ENCODE measurements at places on chromosomes 3 and 15.

- DNase-seq = no peak
Observed at GRCh38 chr3:41715376-41715775, 246.5 kb downstream of the ULK4 start.

GRCh38 chr3:191253089-191253799 lies 54.2 kb downstream of the OSTN start:
- no peak for DNase-seq

DNA sequence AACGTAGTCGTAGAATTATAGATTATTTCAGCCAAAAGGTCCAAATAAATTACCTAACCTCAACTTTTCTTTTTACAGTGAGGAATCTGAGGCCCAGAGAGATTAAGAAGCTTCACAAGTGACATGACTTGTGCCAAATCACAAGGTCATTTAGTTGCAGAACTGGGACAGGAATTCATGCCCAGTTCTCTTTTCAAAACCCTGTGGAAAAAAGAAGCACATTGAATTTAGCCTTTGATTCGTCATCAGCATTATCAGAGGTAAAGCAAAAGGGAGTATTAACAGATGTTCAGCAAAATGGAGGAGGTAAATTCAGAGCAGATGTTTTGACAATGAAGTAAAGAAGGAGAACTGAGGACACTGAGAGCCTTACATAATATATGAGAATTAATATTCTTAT lies 4.5 kb downstream of the SERPINI2 start:
- DNase-seq = no peak

DNA sequence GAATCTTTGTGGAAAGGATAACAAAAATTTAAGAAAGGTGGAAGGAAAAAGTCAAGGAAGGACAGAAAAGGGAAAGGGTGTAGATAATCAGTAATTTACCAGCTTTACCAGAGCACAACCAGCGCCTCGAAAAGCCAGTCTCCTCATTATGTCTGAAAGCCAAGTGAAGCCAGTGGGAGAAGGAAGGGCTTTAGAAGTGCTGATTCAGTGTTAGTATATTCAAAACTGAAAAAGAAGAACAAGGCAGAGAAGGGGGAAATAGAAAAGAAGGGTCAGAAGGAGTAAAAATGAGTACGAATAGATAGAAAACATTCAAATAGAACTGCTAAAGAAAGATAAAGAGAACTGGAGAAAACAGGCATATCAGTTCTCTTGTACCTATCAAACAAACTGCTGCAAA lies 4.1 kb downstream of the PBRM1 start:
- DNase-seq = no peak

DNA sequence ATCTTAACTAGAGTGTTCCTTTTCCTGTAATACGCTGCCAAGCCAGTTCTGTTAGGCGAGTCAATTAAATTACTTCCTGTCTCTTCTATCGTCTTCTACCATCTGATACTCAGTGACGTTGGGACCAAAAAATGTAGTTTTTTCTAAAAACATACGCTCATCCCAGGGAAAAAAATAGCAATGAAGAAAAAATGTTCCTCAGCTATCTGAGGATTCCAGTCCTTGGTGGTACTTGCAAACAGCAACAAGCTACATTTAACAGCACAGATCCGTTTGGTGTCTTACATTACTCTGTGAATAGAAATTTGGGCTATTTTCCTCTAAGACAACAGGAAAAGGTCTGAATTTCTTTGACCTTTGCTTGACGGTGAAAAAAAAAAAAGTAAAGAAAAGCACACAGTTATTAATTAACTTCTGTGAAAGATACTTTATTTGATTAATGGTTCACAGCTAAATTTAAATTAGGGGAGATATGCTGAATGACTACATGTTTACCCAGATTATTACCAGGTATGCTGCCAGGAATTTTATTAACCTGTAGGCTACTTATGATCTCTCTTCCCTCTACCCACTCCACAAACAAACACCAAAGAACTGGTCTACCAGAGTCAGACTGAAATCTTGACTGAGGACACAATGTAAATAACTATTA lies 254.4 kb upstream of the ZPLD1 start:
- DNase-seq = no peak

- DNase-seq = no peak
Observed at GRCh38 chr15:35624881-35625280, 78.9 kb upstream of the DPH6 start.

GRCh38 chr15:63708126-63708772 lies 111.1 kb downstream of the FBXL22 start:
- DNase-seq = no peak

GRCh38 chr15:75065467-75065850 lies 42.1 kb downstream of the PPCDC start:
- no peak for DNase-seq

GRCh38 chr3:65193531-65193930 lies 505.7 kb upstream of the ADAMTS9 start:
- DNase-seq = no peak

- no peak for DNase-seq
Observed at GRCh38 chr3:1513662-1514061, 420.8 kb downstream of the CNTN6 start.

DNA sequence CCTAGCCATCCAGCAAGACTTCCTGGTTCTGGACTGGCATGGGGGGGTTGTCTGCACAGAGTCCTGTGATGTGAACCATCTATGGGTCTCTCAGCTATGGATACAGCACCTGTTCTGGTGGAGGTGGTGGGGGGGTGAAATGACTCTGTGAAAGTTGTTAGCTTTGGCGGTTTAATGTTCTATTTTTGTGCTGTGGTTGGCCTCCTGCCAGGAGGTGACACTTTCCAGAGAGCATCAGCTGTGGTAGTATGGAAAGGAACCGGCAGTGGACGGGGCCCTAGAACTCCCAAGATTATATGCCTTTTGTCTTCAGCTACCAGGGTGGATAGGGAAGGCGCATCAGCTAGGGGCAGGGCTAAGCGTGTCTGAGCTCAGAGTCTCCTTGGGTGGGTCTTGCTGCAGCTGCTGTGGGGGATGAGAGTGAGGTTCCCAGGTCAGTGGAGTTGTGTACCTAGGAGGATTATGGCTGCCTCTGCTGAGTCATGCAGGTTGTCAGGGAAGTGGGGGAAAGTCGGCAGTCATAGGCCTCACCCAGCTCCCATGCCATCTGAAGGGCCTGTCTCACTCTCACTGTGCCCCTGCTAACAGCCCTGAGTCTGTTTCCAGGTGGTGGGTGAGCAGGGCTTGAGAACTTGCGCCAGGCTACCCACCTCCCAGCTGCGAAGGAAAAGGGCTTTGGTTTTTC lies 7.1 kb upstream of the LARS2 start:
- DNase-seq = no peak

DNA sequence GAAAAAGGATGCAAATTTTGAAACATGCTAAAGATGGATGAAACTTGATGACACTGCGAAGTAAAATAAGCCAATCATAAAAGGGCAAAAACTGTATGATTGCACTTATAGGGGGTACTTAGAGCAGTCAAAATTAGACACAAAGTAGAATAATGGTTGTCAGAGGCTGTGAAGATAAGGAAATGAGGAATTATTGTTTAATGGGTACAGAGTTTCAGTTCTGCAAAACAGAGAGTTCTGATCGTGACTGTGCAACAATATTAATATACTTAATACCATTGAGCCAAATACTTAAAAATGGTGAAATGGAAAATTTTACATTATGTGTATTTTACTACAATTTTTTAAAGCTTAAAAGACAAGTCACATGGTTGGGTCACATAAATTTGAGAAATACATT lies 35.1 kb downstream of the UBE3A start:
- DNase-seq = no peak

- no peak for DNase-seq
Observed at GRCh38 chr15:49946681-49947080, 172.4 kb downstream of the ATP8B4 start.

GRCh38 chr3:71695000-71695482 lies 30.2 kb downstream of the EIF4E3 start:
- peak; percentile 79 for DNase-seq

DNA sequence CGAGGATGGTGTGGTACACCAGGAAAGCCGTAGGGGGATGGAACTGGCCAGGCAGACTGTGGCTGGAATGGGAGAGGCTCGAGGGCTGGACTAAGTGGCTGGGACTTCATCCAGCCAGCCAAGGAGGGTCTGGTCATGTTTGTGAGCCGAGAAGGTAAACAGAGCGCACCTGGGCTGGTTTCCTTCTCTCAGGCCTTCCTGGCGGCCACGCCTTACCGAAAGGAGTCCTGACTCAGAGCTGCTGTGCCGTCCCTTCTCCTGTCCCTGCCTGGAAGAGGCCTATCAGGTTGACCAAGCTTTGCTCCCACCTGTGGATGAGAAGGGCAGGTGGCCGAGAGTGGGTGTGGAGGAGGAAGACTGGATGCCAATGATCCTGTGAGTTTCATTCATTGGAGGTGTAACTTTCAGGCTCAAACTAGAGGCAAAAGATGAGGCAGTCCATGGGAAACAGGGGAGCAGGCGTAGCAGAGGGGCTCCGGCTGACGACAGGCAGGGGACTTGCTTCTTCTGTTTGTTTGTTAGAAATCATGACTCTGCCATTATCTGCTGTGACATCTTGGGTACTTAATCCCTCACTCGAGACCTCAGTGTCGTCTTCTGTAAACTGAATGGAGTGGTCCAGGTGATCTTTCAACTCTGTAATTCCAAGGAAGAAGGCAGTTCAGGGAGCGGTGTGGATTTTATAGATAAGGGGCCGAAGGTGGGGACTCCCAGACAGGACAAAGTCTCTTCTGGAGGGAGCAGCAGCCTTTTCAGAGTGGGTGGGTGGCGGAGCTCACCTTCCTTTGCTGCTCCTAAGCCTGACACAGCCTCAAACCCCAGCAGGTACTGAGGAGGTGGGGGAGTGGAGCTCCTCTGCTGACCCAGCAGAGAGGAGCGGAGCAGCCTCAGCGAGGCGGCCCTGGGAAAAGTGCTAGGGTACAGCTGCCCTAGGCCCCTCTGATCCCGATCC lies 71.8 kb upstream of the GATM start:
- no peak for DNase-seq

- DNase-seq = no peak
Observed at GRCh38 chr3:42165211-42165610, 74.1 kb downstream of the TRAK1 start.

DNA sequence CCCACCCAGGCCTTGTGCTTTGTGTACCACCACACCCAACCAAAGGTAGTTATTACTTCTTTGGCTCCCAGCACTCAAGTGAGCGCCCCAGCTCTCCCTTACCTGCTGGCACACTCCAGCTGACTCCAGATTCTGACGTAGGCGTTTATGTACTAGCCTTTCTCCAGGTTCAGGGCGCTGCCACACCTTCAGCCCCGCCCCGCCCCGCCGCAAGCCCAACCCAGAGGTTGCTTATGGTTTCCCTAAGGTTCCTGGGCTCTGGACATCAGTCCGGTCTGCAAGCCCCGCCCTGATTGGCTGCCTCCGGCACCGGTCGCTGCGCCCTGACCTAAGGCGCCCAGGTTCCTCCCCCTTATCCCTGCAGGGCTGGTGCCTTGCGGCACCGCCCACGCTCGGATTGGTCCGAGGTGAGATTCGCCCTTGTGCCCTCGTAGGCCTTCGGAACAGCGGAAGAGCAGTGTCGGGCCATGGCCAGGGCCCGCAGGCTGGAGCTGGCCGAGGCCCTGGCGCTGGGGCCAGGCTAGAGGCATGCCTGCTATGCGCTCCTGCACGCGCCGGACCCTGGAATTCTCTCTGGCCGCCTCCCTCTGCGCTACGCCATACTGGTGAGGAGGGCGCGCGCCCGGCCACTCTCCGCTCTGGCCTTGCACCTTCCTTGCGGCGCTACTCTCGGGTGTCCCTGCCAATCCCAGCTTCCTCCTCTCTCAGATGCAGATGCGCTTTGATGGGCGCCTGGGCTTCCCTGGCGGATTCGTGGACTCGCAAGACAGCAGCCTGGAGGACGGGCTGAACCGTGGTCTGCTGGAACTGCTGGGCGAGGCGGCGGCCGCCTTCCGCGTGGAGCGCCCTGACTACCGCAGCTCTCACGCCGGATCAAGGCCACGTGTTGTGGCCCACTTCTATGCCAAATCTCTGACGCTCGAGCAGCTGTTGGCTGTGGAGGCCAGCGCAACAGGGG lies 19.8 kb upstream of the NUDT16 start:
- DNase-seq = no peak

DNA sequence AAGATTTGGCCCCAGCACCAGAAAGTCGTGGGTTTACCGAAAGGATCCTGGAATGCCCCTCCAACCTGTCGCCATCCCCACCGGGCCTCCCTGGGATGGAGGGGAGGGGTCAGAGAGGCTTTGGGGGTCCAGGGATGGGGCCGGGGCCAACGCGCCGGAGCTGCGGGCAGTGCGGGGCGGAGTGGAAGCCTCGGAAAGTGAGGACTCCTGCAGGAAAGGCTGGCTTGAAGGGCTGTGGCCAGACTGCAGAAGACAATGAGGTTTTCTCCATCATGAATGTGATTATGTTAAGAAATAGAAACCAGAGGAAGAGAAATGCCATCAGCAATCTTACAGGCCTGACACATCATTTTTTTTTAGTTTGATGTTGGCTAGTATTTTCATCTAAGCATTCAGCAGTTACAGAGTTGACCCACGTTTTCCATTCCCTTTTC lies 738 bp downstream of the YEATS2 start:
- DNase-seq = peak; percentile 23

- DNase-seq = no peak
Observed at GRCh38 chr3:143288944-143289343, 169.4 kb downstream of the CHST2 start.

- no peak for DNase-seq
Observed at GRCh38 chr3:157578181-157578580, 75.0 kb upstream of the VEPH1 start.

DNA sequence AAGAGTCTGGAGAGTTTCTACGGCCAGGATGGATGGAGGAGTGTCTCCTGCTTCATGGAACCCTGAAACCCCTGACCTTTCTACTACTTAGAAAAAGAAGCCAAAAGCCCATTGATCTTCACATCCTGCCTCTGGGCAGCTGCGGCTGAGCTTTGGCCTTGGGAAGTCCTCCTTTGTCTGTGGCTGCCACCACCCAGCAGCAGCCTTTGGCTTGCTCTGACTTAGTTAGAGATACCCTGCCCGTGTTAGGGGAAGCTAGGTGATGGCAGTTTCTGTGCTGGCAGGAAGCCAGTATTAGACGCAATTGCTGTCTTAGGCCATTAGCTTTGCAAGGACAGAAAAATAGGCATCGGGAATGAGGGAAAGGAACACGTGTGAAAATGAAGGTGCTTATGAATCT lies 18.8 kb downstream of the APH1B start:
- DNase-seq = no peak

GRCh38 chr15:99207672-99208071 lies 41.7 kb downstream of the TTC23 start:
- DNase-seq = no peak

DNA sequence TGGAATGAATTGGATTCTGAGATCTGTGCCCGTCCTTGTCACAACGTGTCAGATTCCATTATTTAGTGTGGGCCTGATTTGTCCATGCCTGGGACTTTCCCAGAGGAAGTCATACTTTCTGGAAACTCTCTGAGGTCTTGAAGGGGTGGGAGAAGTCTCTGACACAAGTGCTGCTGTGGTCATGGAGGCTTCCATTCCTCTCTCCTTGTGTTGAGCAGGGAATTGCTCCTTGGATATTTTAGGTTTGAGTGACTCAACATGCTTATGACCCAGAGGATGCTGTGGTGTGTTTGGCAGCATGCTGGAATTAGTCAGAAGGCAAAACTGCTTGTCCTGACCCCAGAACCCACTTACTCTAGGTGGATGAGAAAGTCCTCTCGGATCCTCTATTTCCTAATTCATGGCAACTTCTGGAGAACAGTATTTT lies 132.1 kb downstream of the LPP start:
- no peak for DNase-seq

Measured in putamen (tissue), 1 donor.